ENCODE measurements at places on chromosomes 13 and 19.

GRCh38 chr13:113964251-113964995, 9.5 kb downstream of the C13orf46 start:
- no peak for DNase-seq

- peak; percentile 18 for DNase-seq
Measured at GRCh38 chr19:45075301-45076028, 813 bp downstream of the ZNF296 start.

DNA sequence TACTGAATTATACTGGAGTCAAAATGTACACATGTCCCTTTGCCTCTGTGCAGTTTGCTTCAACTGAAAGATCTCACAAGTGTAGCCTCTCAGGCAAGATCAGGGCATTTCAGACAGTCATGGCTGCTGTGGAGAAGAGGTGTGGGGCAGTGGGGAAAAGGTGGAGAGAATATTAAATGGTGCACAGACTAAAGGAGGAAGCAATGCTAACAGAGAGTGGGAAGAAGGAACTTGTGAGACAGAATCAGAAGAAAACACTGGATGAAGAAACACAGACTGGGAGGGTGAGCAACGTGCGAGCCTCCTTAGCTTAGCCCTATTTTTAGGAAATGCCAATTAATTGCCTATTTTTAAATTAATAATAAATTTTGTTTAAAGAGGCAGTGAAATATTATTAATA, 49.6 kb upstream of the RAP2A start:
- no peak for DNase-seq

DNA sequence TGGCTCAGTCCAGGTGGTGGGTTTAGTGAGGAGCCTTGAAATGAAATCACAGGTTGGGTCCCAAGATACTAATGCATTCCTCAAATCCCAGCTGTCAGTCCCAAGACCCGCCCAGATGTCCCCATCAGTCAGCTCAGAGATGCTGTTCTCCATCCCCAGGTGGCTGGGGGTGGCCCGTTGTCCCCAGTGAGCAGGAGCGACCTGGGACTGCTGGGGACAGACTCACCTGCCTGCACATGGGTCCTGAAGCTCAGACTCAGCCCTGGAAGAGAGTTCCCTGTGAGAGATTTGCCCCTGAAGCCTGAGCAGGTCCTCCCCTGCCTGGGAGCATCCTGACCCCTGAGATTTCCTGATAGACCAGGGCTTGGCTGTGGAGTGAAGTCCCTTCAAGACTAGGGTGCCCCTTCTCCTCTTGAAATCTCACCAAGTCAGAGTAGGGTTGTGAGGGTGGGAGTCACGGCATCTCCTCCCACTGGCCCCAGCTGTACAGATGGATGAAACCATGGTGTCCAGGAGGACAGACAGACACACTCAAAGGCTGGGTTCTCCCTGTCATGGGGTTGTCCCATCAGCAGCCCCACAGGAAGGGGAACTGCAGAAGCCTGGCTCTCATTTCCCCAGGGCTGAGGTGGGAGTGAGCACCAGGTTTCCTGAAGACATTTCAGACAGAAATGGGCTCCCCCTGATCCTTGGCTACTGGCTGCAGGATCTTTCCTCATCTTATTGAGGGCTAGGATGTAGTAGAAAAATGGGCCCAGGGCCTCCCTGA, 14.4 kb downstream of the LILRA5 start:
- DNase-seq, result no peak
